ENCODE measurements at places on chromosomes 1 and 21.

GRCh38 chr1:39497585-39497984 lies 6.1 kb downstream of the BMP8A start:
- no peak for DNase-seq

GRCh38 chr1:169236143-169236542 lies 129.7 kb downstream of the ATP1B1 start:
- DNase-seq: no peak

DNA sequence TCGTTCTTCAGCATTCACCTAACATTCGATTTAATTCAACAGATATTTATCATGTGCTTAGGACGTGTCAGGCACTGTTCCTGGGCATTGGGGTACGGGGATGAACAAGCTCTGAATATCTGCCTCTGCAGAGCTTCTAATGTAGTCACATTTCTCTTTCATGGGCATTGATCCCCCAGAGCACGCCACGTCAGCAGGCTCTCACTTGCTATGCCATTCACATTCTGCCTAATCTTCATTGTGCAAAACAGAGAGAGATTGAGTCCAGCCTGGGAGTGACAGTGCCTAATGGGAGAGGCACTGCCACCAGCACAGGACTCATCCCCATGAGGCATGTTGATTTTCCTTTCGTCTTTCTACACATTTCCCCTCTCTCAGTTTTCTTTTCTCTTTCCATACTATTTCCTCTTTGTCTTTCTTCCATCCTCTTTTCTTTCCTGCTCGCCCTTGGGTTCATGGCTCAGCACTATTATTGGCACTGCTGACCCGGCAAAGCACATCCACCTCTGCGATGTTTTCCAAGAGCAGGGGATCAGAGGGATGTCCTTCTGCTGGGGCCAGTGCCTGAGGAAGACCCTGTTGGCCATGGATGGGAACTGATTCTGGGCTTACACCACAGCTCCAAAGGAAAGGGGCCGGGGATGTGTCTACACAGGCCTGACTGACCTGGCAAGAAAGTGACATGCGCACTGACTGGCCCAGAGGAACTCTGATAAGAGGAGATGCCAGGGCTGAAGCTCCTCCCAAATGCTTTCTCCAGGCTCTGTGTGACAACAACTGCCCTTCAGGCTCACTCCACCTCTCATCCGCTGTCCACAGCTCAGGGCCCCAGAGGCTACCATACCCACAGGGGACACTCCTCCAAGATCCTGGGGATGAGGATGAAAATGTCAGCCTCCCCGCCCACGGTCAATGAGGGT lies 195.9 kb downstream of the TOMM20 start:
- DNase-seq: no peak

DNA sequence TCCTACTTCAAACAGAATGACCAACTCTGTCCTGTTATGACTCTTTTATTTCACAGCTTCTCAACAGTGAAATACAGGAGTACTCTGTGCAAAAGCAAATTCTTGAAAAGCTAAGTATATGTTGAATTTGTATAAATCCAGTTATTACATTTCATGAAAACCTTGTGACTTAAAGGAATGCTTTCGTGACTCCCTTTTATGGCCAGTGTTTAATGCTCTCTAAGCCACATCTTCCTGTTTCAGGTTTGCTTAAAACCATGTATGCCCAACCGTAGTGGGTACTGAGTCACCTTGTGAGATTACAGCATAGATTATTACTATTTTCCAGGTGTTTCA lies 40.2 kb upstream of the KIF1B start:
- DNase-seq: no peak

- no peak for DNase-seq
Observed at GRCh38 chr1:110897681-110898080, 24.7 kb downstream of the CD53 start.

GRCh38 chr1:15124362-15125100 lies 29.0 kb upstream of the TMEM51 start:
- DNase-seq: no peak

GRCh38 chr1:220409771-220410595 lies 118.0 kb upstream of the MARK1 start:
- DNase-seq: no peak

DNA sequence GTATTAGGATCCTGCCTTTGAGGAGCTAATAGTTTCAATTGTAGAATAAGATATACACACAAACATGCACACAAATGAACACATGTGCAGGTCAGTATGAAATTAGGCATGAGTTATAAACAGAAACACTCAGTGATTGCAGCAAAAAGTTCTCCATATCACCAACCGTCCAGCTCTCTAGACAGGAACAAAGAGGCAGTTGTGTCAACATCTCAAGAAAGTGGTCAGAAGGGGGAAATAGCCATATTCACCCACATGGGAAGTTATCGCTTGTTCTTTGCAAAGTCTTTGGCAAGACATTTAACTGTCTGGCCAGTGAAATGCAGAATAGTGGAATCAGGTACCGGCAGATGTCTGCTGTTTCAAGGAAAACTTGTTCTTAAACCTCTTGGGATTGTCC lies 29.4 kb upstream of the PIGC start:
- DNase-seq: no peak
